ENCODE measurements at places on chromosomes 4 and X.
A peak's percentile ranks its signal among the peaks of the same experiment; 100 is the strongest.

GRCh38 chr4:101993002-101993841 is 202.7 kb downstream of the BANK1 start:
- DNase-seq, result no peak

- DNase-seq, result no peak
Measured at GRCh38 chr4:182645511-182645910, 271.7 kb downstream of the DCTD start.

DNA sequence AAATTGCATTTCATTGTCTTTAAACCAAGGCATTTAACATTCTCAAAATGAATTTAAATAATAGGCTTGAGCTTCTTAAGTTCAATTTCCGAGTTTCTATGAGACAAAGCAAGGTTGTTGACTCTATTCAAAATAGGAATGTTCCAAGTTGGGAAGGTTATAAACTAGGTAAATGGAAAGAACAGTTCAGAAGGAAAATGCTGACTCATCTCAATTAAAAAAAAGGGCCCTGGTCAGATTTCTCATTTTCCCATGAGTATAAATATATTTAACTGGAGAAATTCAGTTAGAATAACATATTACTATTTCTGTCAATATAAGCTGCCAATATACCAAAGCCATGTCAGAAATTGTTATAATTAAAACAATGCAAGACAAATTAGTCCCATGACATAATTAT is 113.8 kb downstream of the ATP8A1 start:
- DNase-seq, result no peak

DNA sequence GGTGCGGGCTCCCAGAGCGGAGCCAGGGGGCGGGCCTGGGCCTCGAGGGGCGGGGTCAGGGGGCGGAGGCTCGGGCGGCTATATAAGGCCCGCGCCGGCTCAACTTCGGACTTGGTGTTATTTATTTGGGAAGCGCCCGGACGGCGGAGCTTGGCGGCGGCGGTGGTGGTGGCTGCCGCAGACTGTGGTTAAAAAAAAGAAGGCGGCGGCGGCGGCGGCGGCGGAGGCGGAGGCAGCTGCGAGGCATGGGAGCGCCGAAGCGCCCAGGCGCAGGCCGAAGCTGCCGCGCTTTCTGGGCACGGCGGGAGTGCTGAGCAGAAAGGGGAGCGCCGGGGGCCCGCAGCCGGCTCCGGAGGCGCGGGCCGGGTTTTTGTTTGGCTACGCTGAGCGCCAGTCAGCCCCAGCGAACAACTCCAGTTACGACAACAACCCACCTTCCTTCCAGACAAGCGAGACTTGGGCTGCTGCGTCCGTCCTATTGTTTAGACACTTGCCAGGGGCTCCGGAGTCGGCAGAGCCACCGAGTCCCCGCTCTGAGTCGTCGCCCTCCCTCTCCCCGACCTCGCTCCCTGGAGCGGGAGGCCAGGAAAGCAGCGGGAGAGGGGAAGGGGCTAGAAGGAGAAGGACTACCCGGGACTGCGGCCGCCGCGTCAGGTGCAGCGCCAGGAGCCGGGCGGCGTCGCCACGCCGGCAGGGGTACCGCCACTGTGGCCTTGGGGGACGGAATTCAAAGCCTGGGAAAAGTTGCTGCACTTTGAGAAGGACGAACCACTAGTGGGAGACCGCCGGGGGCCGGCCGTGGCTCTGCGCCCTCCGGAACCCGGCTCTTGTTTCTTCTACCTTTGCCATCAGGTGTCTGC is at the start of gene SLIT2:
Gene SLIT2 (plus strand): TSS at position 110 of the 860 bp plus-strand sequence. CDS start 1,911 bp downstream, outside the sequence.
- DNase-seq, result peak; percentile 96

GRCh38 chr4:78532046-78532445 is 19.5 kb upstream of the ANXA3 start:
- DNase-seq, result no peak

- no peak for DNase-seq
Measured at GRCh38 chr4:45865781-45866180, 258.1 kb downstream of the GABRG1 start.

DNA sequence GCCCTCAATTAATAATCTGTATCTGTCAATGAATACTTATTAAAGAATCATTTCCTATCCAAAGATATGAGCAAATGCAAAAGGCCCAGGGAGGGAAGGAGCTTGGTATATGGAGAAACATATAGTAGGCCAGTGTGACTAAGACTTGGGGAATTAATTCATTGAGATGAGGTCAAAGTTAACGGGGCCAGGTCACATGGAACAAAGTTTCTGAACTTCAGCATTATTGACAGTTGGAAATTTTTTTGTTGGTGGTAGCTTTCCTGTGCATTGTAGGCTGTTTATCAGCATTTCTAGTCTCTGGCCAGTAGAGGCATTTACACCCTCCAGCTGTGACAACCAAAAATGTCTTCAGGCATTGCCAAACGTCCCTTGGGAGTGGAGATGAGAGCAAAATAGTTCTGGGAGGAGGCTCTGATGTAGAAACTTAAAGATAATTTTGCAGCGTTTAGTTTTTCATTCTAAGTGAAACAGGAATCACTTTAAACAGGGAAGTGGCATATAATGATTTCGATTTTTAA is 202.0 kb downstream of the SLC4A4 start:
- DNase-seq, result no peak

DNA sequence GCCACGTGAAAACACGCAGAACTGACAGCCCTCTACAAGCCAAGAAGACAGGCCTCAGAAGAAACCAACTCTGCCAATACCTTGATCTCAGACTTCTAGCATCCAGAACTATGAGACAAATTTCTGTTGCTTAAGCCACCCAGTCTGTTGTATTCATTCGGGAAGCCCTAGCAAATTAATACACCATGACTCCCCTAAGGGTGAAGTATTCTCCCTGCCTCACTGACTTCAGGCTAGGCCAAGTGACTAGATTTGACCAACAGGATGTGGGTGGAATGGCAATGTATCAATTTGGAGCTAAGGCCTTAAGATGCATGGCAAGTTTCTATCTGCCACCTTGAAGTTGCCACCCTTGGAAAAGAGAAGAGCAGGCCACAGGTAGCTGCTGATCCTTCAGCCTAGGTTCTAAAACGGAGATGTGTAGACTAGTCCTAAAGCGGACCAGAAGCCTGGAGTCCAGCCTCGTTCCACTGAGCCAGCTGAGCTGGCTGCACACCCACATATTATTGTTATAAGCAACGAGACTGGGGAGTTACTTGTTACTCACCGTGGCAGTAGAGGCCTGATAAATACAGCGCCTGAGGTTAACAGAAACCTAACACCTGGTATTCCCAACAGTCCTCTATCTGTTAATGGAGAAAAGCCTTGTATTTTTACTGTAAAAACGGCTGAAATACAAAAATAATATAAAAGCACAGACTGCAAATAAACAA is 16.4 kb downstream of the SCARB2 start:
- no peak for DNase-seq
